Activated CD4-positive, alpha-beta T cell treated with anti-CD3 and anti-CD28 coated beads for 36 hours (primary cell): ENCODE measurements at places on chromosomes 2 and 18. TPM values are rescaled to one million over a fixed set of nuclear protein-coding genes. Genes with fewer than 3 reads are reported as not detected.

Gene CLEC4F
- not detected for total RNA-seq

Gene CD8B2
- total RNA-seq, result 0.09 TPM

Gene OR6B2
- not detected for total RNA-seq

Gene SPEG
- 1.4 TPM for total RNA-seq

Gene SLC4A3
- total RNA-seq, result 0.05 TPM
